Kidney tubule cell (primary cell): ENCODE measurements at places on chromosomes 13 and 19.

GRCh38 chr13:78607409-78608251 is 4.3 kb upstream of the POU4F1 start:
- no peak for DNase-seq

GRCh38 chr13:113086991-113087922 is 18.3 kb upstream of the F7 start:
- no peak for DNase-seq

DNA sequence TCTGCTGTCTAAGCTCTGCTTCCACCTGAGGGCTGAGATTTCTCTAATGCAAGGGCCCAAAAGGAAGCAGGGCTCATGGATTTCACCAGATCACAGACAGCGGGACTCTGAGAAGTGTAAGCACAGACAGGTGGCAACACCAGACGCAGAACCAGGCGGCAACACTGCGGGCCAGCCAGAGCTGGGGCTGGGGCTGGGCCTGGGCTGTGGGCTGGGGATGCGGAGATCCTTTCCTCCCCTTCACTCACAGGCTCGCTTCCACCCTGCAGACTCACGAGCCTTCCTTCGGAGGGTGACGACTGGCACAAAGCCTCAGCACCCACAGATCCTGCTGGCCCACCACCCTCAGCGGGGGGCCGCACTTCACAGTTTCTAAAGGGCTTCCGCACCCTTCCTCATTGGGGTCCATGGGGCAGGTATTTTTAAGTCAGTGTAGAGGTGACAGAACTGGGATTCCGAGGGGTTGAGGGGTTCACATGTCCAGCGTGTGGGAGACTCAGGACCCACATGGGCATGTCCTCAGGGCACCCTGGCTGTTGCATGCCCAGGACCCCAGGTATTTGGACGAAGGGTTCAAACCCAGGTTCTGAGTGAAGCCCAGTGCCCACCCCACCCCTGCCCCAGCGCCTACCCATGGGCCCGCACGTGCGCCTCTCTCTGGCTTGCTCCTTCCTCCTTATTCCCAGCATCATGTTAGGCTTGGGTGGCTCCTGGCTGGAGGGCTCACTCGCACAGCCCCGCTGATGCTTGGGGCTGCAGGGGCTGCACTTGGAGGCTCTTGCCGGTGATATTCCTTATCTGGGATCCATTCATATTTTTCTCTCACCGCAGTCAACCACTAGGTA is 137.3 kb upstream of the GPR12 start:
- DNase-seq = no peak

GRCh38 chr19:19202707-19203011 is 555 bp downstream of the NR2C2AP start:
- no peak for DNase-seq
